ENCODE measurements at places on chromosomes 16 and 17. TPM values are rescaled to one million over a fixed set of nuclear protein-coding genes. Genes with fewer than 3 reads are reported as not detected.
A peak's percentile ranks its signal among the peaks of the same experiment; 100 is the strongest.

SLC9A5 gene
- total RNA-seq, result 3.3 TPM

SSTR5 gene
- not detected for total RNA-seq

LRRC59 gene
- 263 TPM for total RNA-seq

LGALS9B gene
- not detected for total RNA-seq

GRCh38 chr16:85733155-85733838 is 17.6 kb downstream of the C16orf74 start:
- no peak for DNase-seq
- H3K36me3 ChIP-seq, result peaks cover 13% of the 10 kb centered on the region

- peaks cover 18% of the 10 kb centered on the region for H3K4me1 ChIP-seq
- H3K27ac ChIP-seq, result no peak overlapping the region
- DNase-seq, result no peak
- no peak overlapping the region for H3K4me3 ChIP-seq
- no peaks in the 10 kb centered on the region for H3K27me3 ChIP-seq
- H3K36me3 ChIP-seq, result peaks cover 11% of the 10 kb centered on the region
Measured at GRCh38 chr17:80663781-80664206, 119.2 kb downstream of the RPTOR start.

- no peak overlapping the region for H3K4me3 ChIP-seq
- DNase-seq, result peak; percentile 63
- H3K36me3 ChIP-seq, result no peaks in the 10 kb centered on the region
Measured at GRCh38 chr16:24848065-24848464, 2.3 kb downstream of the SLC5A11 start.

GRCh38 chr17:72613806-72614292 is 478.6 kb downstream of the SLC39A11 start:
- peak overlapping the region; percentile 65 for H3K27ac ChIP-seq
- peak overlapping the region; percentile 45 for H3K4me3 ChIP-seq
- H3K27me3 ChIP-seq, result peaks cover 11% of the 10 kb centered on the region
- H3K36me3 ChIP-seq, result no peaks in the 10 kb centered on the region

GRCh38 chr17:81323411-81323868 is 28.3 kb upstream of the SLC38A10 start:
- H3K4me3 ChIP-seq, result no peak overlapping the region
- peaks cover 9% of the 10 kb centered on the region for H3K4me1 ChIP-seq
- no peaks in the 10 kb centered on the region for H3K36me3 ChIP-seq

GRCh38 chr16:89375686-89376085 is 114.7 kb downstream of the ANKRD11 start:
- H3K4me3 ChIP-seq, result no peak overlapping the region
- DNase-seq, result no peak
- H3K36me3 ChIP-seq, result peaks cover 27% of the 10 kb centered on the region
- H3K4me1 ChIP-seq, result peaks cover 23% of the 10 kb centered on the region
- peaks cover 7% of the 10 kb centered on the region for H3K27me3 ChIP-seq

DNA sequence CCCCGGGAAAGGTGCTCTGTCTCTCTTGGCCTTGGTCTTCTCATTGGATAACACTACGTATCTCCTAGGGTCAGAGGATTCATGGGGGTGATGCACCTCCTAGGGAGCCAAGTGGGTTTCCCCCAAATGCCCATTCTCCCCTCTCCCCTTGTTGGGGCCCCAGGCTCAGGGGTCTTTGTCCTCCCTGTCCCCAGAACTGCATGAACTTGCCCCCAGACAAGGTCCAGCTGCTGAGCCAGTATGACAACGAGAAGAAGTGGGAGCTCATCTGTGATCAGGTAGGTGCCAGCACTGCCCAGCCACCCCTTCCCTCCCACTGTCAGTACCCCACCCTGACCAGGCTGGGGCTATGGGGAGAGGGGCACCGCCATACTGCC is 8.7 kb downstream of the FMNL1 start:
- H3K4me1 ChIP-seq, result peaks cover 47% of the 10 kb centered on the region
- no peak for DNase-seq
- peak overlapping the region; percentile 29 for H3K27ac ChIP-seq
- peaks cover 3% of the 10 kb centered on the region for H3K27me3 ChIP-seq
- H3K36me3 ChIP-seq, result no peaks in the 10 kb centered on the region

DNA sequence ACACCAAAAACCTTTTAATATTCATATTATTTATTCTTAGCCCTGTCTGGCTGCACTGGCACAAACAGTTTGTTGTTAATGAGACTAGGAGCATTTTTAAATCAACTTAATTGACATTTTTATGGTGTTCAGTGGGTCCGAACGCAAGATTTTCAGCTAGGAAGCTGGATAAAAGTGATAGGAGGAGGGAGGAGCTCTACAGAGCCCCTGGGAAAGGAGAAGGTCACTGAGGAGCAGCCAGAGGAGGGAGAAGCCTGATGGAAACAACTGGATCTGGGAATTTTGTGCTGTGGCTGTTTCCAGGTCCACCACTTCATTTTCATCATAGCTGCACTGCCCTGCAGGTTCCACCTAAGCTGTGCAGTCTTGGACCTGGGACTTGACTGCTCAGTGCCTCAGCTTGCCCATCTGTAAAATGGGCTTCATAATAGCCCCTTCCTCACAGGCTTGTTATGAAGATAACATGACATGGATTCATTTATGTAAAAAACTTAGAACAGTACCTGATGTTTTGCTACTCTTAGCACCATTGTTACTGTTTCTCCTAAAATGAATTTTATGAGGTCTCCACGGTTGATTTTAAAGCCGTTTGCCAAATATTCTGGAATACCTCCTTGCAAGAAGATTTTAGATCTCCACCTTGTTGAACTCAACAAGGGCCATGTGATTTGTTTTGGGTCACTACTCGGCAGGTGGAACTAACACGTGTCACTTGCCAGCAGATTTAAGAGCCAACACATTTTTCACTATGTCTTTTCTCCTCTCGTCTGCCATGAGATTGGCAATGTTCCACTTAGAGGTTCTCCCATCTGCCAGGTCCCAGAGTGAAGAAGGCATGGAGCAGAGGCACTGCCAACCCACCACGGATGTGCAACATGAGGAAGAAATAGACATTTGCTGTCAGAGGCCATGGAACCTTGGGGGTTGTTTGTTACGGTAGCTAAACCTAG is 18.7 kb upstream of the GRIN2A start:
- no peak overlapping the region for H3K4me3 ChIP-seq
- no peak for DNase-seq
- H3K27ac ChIP-seq, result no peak overlapping the region
- no peaks in the 10 kb centered on the region for H3K4me1 ChIP-seq
- H3K27me3 ChIP-seq, result no peaks in the 10 kb centered on the region

- no peak overlapping the region for H3K4me3 ChIP-seq
- no peak for DNase-seq
- H3K4me1 ChIP-seq, result no peaks in the 10 kb centered on the region
- no peaks in the 10 kb centered on the region for H3K27me3 ChIP-seq
- H3K27ac ChIP-seq, result no peak overlapping the region
Measured at GRCh38 chr16:52539191-52539590, 7.8 kb downstream of the TOX3 start.

DNA sequence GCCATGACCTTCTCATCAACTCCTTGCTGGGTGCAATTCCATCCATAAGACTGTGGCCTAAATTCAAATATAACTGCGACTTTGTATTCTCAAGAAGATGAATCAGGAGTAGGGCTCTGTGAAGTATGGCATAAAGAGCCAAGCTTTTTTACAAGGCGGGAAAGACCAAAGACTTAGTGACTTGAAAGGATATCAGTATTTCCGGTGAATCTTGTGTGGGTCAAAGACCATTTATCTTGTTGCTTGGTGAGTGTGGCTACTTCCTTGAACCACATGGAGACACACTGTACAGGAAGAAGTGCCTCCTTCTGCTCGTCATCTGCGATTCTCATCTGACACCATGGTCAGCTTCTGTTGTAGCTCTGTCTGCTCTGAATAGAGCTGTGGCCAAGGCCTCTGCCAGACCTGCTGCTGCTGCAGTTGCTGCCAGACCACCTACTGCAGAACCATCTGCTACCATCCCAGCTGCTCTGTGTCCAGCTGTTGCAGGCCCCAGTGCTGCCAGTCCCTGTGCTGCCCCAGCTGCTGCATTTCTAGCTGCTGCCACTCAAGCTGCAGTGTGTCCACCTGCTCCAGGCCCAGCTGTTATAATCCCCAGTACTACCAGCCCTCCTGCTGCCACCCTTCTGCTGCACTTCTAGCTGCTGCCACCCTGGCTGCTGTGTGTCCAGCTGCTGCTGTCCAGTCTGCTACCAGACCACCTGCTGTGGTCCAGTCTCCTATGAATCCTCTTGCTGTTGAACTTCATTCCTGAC is 6.1 kb upstream of the KRTAP2-4 start:
- no peak overlapping the region for H3K27ac ChIP-seq
- H3K27me3 ChIP-seq, result no peaks in the 10 kb centered on the region
- peaks cover 34% of the 10 kb centered on the region for H3K4me1 ChIP-seq

DNA sequence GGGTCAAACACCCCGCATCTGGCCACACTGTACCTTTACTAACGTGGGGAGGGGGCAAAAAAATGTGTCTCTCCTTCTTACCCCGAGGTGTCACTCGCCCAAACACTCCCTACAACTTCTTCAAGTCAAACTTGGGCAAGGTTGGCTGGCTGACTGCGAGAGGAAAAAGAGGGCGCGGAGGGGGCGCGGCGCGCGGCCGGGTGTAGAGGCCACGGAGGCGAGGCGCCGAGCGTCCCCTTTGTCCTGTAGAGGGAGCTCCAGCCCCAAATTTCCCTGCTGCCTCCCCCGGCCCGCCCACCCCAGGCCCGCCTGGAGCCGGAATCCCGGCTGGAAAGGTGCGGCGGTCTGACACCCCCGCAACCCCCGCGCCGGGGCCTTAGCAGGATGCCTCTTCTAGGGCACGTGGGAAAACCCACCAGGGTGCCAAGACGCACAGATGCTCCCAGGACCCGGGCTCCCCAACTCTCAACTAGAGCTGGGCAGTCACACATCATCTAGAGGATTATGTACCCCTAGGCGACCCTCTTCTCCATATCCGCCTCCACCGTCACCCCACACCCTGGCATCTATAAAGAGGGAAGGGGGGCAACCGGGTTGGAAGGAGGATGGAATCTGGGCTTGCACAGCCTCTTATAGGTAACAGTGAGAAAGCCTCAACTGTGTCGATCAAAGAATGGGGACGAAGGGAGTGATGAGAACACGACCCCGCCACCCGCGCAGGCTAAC is 4.2 kb downstream of the IRX3 start:
- peaks cover 23% of the 10 kb centered on the region for H3K4me1 ChIP-seq
- DNase-seq, result no peak
- peaks cover 1% of the 10 kb centered on the region for H3K27me3 ChIP-seq
- no peak overlapping the region for H3K4me3 ChIP-seq

All from HFFc6 (cell line).